ENCODE measurements at places on chromosomes 16 and 17. TPM values are rescaled to one million over a fixed set of nuclear protein-coding genes. Genes with fewer than 3 reads are reported as not detected.

Gene RRAD
- 8.0 TPM for total RNA-seq

Gene ITGA2B
- 1.7 TPM for total RNA-seq

Gene CPHXL2
- total RNA-seq = not detected

Gene IRX3
- total RNA-seq = 0.12 TPM

Gene HOXB4
- total RNA-seq = 1.00 TPM

Gene PPP1R27
- not detected for total RNA-seq
